ENCODE measurements at places on chromosomes 2 and 18.

- DNase-seq = no peak
- H3K4me1 ChIP-seq = 0 out of 2 replicates have a peak, but pooled peaks cover 3% of the 10 kb centered on the region
These were observed 45.6 kb downstream of the RAPH1 start for GRCh38 chr2:203489531-203489930.

DNA sequence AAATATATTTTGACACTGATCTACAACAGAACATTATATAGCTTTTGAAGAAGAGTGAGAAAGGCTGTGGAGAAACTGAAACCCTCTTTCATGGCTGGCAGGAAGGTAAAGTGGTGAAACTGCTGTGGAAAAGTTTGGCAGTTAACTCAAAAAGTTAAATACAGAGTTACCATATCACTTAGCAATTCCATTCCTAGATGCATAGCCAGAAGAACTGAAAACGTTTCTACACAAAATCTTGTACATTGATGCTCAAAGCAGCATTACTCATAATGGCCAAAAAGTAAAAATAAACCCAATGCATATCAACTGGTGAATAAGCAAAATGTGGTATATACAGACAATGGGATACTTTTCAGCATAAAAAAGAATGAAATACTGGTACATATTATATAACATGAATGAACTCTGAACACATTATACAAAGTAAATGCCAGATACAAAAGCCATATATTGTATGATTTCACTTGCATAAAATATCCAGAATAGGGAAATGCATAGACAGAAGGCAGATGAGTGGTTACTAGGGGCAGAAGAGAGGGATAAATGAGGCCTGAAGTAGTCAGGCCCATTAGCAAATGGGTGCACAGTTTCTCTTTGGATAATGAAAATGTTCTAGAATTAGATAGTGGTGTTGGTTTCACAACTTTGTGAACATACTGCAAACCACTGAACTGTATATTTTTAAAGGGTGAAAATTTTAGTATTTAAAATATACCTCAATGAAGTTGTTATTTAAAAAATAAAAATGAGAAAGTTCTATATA is 114.3 kb downstream of the DYM start:
- no peak overlapping the region for H3K27ac ChIP-seq
- no peaks in the 10 kb centered on the region for H3K36me3 ChIP-seq
- DNase-seq = no peak
- H3K4me1 ChIP-seq = no peaks in the 10 kb centered on the region
- no peak overlapping the region for H3K4me3 ChIP-seq

DNA sequence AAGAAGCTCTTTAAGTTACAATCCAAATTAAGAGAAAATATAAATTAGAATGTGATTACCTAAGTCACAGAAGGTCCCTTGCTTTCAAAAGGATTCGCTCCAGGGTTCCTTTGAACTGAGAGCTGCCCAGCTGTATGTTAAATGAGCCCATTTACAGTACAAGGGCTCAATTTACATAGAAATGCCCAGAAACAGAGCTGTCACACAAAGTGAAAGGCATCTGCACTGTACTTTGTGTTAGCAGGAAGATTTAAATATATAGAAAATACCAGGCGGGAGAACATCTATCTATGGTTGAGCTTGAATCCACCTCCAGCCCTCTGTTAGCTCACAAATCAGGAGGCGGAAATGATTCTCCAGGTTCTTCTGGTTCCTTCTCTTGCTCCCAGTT is 272.9 kb downstream of the PAX3 start:
- H3K4me3 ChIP-seq = no peak overlapping the region
- no peak overlapping the region for H3K27ac ChIP-seq
- H3K4me1 ChIP-seq = no peaks in the 10 kb centered on the region
- DNase-seq = no peak
- no peaks in the 10 kb centered on the region for H3K36me3 ChIP-seq

DNA sequence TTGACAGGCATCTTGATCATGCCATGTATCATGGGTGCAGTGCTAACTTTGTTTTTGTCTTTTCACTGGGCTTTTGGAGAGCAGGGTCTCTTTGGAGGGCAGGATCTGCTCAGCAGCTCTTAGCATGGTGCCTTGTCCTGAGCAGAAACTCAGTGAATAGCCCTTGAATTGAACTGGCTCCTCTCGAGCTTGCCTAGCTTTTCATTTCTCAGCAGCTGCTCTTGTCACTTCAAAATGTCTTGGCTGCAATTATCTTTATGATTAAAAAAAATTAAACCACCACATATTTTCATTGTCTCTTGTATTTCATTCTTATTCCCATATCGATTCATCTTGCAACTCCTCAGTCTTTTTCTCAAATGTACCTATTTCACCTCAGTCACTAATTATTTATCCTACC is 50.5 kb downstream of the CCDC85A start:
- no peak overlapping the region for H3K4me3 ChIP-seq
- H3K4me1 ChIP-seq = no peaks in the 10 kb centered on the region
- no peaks in the 10 kb centered on the region for H3K36me3 ChIP-seq
- H3K27me3 ChIP-seq = no peaks in the 10 kb centered on the region
- no peak for DNase-seq

DNA sequence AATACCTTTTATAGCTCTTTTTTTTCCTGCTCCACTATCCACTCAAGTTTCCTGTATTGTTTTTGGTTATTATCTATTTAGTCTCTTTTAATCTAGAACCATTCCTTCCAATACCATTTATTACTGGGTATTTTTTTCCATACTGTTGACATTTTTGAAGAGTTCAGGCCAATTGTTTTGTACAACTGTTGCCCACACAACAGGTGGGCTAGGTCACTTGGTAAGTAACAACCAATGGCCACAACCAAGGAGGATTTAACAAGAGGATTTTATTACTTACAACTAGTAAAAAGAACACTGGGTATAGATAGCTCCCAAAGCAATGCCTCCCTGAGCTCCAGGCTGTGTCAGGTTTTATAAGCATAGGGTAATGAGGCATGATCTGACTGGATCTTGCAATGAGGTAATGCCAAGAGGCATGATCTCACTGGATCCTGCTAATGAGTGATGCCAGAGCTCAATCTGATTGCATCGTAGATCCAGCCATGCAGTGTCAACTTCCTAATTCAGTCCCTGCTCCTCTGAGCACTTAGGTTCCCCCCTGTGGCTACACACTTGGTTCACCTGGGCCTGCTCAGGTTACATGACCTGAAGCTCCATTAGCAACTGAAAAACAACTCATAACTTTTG is 7.1 kb upstream of the CEP68 start:
- no peak overlapping the region for H3K4me3 ChIP-seq
- no peak for DNase-seq
- H3K4me1 ChIP-seq = no peaks in the 10 kb centered on the region

DNA sequence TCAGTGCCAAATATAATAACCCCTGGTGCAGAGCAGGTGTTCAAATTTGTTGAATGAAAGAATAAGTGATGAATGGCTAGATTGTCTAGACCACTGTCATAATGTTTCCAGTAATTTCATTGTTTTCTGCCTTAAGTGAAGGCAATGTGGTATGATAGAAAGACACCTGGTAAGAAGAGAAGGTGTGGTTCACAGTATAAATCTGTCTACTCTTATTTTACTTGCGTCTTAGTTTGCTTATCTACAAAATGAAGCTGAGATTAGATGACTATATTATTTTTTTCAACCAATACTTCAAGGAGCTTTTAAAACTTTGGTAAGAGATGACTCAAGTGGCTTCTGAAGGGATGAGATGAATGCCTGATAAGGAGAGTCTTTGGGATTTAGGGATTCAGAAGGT is 788.4 kb downstream of the EPHA4 start:
- no peak for DNase-seq
- H3K27me3 ChIP-seq = no peaks in the 10 kb centered on the region
- H3K27ac ChIP-seq = no peak overlapping the region
- no peaks in the 10 kb centered on the region for H3K4me1 ChIP-seq
- H3K36me3 ChIP-seq = no peaks in the 10 kb centered on the region

DNA sequence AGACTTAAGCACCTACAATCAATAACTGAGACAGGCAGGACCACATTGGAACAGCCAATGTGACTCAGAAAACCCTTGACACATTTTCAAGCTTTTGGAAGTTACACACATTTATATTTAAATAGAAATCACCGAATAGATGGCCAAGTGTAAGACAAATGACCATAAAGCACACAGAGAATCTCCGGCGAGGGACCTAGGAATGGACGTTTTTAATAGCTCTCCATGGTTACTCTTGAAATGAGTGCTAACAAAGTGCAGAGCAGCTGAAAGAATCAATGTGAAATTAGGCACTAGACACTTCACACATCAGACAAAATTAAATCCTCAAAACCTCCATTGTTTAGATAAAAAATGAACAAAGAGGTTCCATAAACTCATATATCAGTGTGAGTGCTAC is 376.9 kb downstream of the DLGAP1 start:
- no peak overlapping the region for H3K4me3 ChIP-seq
- no peak overlapping the region for H3K27ac ChIP-seq

- H3K27ac ChIP-seq = peak overlapping the region; percentile 70
- no peaks in the 10 kb centered on the region for H3K27me3 ChIP-seq
- peak overlapping the region; percentile 15 for H3K4me3 ChIP-seq
These were observed 11.4 kb downstream of the RAB31 start for GRCh38 chr18:9719421-9719981.

DNA sequence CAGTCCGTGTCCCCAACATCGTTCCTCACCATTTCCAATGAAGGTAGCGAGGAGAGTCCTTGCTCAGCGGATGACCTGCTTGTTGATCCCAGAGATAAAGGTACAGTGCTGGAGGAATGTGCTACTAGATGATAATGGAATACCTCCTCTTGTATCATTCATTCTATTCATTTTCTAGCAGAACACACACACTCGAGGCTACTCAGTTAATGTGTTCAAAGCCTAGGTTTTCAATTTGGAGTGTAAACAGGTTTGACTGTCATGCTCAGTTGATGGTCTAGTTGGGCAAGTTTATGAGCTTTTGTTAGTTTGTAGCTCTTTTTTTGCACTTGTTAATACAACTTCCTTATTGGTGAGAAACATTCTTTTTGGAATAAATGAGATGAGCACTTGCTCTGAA is 114.2 kb downstream of the ICA1L start:
- no peaks in the 10 kb centered on the region for H3K27me3 ChIP-seq
- DNase-seq = no peak
- H3K4me1 ChIP-seq = no peaks in the 10 kb centered on the region
- no peak overlapping the region for H3K4me3 ChIP-seq
- H3K36me3 ChIP-seq = no peaks in the 10 kb centered on the region

DNA sequence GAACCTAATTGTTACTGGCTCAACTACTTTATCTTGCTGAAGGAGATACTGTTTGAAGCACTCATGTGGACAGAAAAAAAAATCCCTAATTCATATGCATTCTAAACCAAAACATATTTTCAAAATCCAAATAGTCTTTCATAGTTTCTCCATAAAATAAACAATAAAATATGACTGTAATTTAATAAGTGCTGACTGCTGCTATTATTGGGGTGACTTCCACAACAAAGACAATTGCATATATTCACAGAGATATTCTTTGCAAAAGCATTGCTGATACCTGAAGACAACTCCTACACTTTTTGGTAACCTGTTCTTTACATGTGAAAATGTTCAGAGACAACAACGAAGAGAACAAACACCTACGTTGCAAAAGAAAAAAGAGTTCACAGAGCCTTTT is 73.1 kb upstream of the RPE start:
- peaks cover 3% of the 10 kb centered on the region for H3K27me3 ChIP-seq
- H3K4me1 ChIP-seq = no peaks in the 10 kb centered on the region
- H3K27ac ChIP-seq = no peak overlapping the region
- H3K36me3 ChIP-seq = no peaks in the 10 kb centered on the region

Data from Panc1 (cell line).